ENCODE measurements at places on chromosomes 12 and 14.

- DNase-seq = no peak
Observed at GRCh38 chr14:23568600-23569331, 1.2 kb upstream of the AP1G2 start.

- peak; percentile 75 for DNase-seq
Observed at GRCh38 chr14:71372411-71372838, 465.2 kb downstream of the PCNX1 start.

- DNase-seq = peak; percentile 18
Observed at GRCh38 chr12:30748147-30748546, 6.6 kb downstream of the CAPRIN2 start.

DNA sequence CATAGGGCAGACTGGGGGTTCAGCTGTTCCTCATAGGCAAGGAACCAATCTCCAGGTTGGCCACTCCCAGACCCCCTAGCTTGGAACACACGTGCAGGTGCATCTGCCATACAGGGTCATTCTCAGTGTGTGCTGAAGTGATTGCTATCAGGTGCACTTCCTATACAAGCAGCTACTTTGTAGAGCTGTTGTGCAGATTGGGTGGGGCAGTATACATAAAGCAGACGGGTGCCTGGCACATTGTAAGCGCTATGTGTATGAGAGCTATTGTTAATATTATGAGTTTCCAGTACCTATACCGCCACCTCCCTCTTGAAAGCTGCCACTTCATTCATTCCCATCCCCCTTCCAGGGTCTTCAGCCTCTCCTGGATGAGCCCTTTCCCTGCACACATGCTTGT, 17.3 kb downstream of the IRF2BPL start:
- no peak for DNase-seq

DNA sequence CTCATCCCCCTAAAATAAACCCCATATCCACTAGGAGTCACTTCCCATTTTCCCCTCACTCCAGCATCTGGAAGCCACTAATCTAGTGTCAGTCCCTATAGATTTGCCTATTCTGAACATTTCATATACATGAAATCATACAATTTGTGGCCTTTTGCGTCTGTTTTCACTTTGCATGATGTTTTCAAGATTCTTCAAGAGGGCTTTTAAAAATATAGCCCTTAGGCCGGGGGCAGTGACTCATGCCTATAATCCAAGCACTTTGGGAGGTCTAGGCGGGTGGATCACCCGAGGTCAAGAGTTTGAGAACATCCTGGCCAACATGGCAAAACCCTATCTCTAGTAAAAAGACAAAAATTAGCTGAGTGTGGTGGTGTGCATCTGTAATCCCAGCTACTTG, 104.7 kb downstream of the VEZT start:
- DNase-seq = no peak

DNA sequence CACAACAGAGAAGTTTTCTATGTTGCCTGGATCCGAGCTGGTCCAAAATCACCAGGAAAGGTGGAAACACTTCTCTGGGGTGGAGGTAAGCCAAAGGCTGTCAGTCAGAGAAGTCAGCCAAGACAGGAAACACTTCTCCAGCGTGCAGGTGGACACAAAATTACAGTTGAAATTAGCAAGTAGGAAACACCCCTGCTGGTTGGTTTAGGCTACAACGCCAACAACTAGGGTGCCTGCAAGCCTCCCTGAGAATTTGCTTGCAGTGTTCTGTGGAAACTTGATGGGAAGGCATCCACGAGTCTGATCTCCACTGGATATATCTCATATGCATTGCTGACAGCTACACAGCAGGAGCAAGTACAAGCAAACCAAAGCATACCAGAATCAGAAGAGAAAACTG, 600.5 kb downstream of the RERGL start:
- DNase-seq = no peak

DNA sequence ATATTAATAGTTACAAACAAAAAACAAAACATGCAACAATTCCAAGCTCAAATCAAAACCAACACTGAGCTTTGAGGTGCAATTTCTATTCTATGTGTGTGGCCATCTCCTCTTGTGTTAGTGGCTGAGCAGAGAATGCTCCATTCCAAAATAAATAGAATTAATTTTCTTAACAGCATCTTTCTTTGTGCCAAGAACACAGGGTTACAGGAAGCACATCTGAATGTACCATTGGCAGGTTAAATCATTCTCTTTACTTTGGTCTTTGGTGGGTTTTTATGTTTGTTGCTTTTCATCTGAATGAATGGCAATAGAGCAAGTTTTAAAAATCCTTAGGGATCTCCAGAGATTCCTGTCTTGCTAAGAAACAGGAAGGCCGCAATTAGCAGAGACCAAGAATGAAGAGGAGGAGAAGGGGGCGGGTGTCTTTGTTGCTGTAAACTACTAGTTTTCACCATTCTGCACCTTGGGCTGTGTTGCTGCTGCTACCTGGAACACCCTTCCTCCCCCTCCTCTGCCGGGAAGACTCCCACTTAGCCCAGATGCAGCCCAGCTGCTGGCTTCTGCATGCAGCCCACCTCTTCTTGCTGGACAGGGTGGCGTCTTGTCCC, 165.0 kb downstream of the RGS6 start:
- DNase-seq = no peak

- no peak for DNase-seq
Observed at GRCh38 chr12:83958997-83959396, 953.6 kb downstream of the SLC6A15 start.

DNA sequence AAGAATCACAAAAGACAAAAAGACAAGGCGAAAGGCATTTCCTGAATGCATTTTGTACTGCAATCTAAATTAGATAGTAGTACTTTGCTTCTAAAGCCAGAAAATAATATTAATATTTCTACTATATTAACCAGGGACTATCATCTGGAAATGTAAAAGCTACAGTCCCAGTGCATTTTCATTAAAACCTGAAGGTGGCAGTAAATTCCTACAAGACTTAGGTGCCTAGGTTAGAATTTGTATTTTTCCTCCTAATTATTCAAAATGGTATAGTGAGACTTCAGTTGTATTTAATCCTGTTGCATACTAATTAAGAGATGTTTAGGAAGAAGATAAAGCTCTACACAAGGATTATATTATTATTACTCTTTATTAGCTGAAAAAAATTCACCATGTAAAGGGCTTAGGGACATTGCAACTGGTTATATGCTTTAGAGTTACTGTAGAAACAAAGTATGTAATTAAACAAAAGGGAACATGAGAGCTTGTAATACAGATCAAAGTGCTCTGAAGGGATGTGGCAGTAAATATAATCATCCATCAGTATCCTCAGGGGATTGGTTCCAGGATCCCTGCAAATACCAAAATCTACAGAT, 53.6 kb downstream of the BRMS1L start:
- DNase-seq = peak; percentile 51

All from cardiac fibroblast (primary cell).